Cortex of kidney (tissue), 1 donor: ENCODE measurements at places on chromosomes 16 and 17.

GRCh38 chr16:3012828-3013420, at the start of gene CLDN9:
CLDN9 (plus strand) TSS chr16:3012923; CDS start chr16:3013363, 440 bp downstream.
- no peak for DNase-seq

GRCh38 chr16:6803176-6803575, 529.5 kb upstream of the RBFOX1 start:
- no peak for DNase-seq

GRCh38 chr16:12252616-12253015, 276.1 kb downstream of the SNX29 start:
- no peak for DNase-seq

DNA sequence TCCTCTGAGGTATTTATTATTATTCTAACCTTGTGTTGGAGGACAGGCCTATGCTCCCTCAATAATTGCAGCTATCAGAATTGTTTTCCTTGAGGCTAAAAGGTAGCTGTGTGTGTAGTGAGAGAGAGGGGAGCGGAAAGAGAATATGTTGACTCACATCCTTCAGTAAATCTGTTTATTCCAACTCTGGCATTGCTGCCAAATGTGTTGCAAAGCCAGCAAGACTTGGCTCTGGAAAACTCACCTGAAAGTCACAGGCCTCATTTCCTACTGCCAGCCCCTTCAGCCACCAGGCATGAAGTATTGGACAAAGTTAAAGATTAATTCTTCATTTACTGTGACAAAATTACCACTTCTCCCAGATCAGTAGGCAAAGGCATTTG, 9.6 kb downstream of the CA10 start:
- DNase-seq: no peak

DNA sequence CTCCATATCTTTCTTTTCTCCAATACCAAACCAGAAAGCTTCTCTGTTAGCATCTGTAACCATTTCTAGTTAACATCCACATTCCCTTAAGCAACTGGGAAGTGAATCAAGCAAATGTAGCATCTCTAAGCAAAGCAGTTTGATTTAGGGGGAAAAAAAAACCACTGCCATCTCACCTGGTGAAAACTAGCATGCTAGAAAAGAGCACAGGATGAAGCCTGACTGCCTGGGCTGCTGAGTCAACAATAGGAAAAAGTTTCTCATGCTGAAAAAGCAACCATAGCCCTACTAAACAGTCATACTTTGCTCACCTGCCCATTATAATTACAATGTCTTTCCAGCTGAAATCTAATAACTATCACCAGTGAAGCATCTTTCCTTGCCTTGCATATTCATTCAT, 139.3 kb downstream of the ANKFN1 start:
- DNase-seq: no peak

GRCh38 chr17:64073771-64074703, 53.6 kb upstream of the ICAM2 start:
- no peak for DNase-seq

DNA sequence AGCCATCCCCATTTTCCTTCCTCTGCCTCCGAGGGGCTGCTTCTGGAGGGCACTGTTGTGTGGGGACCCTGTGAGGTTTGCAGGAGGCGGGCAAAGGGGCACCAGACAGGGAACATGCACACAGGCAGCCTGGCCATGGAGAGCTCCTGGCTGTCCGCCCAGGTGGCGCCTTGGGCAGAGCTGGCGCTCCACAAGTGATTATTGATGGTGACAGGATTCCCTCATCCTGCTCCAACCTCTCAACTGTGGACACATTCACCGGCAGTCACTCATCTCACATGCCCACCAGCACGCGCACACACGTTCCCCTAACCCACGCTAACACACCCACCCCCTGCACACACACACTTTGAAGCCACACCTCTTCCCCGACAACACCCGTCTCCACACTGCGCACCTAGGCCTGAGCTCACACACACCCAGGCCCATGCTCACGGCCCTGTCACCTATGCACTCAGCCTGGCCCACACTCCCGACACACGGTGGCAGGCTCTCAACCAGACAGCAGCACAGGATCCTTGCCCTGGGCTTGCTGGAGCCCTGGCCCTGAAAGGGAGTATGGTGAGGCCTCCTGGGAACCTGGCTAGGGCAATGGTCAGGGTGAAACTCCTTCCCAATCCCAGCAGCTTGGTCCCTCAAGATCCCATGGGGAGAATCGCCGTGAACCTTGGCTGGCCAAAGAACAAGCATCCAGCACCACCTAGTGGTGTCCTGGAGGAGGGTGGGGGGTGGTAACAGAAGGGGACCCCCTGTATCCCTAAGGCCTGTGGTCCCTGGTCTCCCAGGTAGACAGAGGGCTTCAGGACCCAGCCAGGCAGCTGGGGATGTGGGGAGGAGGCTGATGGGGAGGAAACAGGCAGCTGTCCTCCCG, 3.6 kb downstream of the PNMT start:
- no peak for DNase-seq

GRCh38 chr16:10881479-10882030, 4.6 kb downstream of the CIITA start:
- no peak for DNase-seq

DNA sequence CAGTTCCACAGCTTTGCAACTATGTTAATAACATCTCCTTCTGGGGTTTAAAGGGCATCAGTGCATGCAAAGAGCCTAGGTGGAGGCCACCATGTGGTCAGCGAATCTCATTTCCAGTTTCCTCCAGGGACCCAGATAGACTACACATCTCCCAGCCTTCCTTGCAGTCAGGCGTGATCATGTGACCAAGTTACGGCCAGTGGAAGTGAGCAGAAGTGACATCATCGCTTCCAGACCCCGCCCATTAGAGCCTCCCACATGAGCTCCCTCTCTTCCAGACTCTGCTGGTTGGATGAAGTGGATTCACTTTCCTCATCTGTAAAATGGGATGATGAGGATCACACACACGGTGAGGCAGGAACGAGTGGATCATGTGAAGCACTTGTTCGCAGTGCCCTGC, 27.4 kb upstream of the KDM8 start:
- DNase-seq: no peak

- DNase-seq: no peak
These were observed 44.3 kb upstream of the SMURF2 start for GRCh38 chr17:64706224-64707049.

DNA sequence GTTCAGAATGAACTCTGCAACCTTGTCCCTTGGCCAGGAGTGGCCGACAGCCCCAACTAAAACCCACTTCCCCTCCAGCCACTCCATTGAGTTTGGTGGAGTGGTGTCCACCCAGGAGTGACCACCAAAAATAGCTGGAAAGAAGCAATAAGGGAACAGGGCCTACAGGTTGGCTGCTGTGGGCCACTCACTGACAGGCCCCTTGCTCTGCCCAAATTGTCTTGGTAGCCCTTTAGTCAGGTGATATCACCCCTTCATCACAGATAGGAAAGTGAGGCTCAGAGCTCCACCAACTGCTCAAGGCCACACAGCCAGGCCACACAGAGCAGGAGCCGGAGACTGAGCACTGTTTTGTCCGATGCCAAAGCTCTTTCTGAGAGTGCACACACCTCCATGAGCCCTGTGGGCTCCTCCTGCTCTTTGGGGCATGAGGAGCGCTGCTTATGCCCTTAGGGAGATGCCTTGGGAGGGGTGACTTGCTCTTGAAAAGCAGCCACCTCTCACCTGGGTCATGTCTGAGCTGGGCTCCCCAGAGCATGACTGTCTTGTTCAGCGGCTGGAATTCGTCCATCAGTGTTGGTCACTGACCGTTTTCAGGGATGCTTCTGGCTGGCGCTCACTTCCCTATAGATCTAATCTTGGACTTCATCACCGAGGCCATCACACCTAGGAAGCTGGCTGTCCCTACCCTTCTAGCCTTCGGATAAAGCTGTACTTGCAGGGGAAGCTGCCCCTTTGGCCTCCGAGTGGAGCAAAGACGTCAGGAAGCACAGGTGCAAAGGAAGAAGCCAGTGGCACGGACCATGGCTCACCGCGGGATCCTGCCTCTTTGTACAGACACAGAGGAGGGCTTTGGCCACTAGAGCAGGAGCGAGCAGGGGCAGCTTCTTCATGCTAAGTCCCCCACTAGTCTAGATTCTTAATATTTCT, 186.0 kb upstream of the ZNF469 start:
- DNase-seq: no peak

DNA sequence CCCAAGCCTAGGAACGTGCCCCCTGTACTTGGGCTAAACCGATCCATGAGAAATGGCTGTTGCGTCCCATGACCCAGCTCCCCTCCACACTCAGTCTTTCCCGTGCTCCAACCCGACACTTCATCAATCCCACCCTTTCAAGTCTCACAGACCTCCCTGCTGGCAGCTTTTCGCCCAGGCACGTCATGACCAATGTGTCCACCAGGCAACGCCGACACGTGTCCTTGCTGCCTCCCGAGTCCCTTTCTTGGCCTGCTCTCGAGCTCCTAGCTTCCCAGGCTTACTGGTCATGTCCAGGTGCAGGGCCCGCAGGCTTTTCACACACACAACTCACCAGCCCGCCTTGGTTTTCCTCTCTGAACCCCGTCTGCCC, 12.2 kb downstream of the MNT start:
- no peak for DNase-seq

DNA sequence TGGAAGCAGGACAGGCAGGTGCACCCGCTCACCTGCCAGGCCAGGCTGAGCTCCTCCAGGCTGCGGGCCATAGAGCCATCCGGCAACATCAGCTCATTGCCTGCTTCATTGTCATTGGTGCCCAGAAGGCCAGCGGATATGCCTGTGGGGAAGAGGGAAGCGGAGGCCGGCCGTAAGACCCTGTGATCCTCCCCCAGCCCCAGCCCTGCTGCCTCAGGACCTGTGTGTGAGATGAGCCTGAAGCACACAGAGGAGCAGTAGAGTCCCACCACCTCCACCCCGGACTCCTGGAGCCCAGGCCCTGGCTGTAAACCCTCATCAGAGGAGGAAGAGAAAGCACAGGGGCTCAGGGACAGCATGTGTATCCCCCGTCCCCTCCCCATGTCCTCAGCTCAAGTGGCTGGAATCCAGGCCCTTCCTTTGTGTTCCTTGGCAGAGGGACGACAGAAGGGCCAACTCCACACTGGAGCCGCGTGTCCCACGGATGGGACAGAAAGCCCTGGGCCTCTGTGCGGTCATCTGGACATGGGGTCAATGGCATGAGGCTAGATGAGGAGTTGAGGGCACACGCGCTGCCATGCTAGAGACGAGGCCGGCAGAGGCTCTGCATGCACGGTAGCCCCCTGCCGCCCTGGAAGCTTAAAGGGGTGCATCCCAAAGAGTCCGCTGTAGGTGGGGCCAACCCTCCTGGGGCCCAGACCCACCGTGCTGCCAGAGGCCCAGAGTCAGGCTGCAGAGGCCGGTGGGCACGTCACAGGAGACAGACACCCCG, 39.1 kb downstream of the RMI2 start:
- DNase-seq: no peak

DNA sequence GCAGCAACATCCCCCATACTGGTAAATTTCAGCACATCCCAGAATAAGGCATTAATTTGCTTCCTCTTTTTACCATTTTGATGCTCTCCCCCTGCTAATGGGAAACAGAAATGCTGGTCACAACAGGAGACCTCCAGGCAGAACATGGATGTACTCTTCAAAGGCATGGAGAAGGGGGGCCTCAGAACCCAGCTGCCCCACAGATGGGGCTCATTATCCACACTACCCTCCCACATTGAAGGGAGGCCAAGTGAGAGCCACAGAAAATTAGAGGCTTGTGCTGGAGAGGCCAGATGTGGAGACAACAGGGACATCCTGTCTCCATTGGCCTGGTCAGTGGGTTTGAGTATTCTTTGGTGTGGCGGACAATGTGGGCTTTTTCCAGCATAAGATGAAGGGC, 150.1 kb upstream of the CDH11 start:
- DNase-seq: no peak

- DNase-seq: no peak
These were observed 2.6 kb downstream of the PER1 start for GRCh38 chr17:8149419-8150193.

DNA sequence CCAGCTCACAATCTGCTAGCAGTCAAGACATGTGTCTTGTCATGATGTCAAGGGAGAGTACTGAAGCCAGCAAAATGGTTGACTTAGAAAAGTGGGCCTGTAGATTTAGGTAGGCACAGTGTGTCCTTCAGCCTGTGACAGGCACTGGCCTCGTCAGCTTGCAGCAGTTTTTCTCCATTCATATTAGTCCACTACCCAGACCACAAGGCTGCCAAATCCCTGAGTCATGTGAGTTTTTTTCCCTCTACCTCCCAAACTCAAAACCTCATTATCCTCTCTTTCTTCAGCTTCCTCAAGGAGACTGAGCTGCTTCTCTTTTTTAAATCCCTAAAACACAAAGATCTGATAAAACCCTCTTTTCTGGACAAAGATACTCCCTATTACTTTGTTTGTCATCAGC, 102.6 kb upstream of the HS3ST3A1 start:
- DNase-seq: no peak

DNA sequence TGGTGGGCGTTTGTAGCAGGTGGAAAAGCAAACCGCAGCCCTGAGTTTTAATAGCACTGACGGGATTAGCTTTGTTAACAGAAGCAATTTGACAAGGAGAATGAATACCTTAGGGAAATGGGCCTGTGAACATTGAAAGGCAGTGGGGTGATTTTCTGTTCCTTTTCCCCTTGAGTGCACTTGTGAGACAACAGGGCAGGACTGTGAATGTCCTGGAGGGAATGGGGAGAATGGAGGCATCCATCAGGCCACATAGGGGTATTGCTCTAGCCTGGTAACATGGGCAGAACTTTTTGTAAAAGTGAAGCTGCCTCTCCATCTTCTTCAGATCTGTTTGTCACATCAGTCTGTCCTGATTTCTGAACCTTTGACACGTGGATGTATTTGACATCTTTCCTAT, 26.2 kb downstream of the USP43 start:
- no peak for DNase-seq

DNA sequence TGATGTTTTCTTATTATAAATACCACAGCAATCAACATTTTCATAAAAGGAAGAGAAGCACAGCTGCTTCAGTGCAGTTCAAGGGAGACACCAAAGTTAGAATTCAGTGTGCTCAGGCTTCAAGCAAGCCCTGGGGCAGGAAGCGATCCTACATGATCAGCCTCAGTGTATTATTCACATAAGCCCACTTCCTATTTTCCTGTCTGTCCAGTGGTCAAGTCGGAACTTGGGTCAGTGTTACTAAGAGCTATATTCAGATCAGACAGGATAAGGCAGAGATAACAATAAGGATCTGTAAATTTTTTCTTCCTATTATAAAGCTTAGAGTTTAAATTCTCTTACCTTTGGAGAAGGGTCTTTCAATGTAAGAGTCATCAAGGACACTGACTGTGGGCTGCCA, 12.9 kb downstream of the HEATR6 start:
- no peak for DNase-seq

DNA sequence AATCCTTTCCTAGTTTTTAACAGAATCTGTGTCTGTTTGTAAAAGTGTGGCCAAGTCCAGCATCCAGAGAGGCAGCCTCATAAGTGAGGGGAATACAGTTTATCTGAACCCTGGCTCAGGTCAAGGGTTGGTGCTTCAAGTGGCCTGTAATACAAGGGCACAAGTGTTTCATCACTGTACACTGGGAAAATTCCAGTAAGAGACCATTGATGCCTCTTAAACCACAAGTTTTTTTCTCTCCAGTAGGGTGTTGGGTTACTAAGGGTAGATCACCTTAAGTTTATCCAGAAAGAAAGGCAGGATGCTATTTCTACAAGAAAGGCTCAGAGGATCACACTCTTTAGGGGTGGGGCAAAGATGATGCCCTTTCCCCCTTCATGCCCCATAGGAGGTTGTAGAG, 96.7 kb downstream of the CDYL2 start:
- DNase-seq: no peak
